ENCODE measurements at places on chromosomes 7 and 10.

- DNase-seq, result no peak
Measured at GRCh38 chr10:14700546-14700945, 74.2 kb downstream of the FAM107B start.

- DNase-seq, result no peak
Measured at GRCh38 chr7:100803398-100804161, 23.7 kb downstream of the EPHB4 start.

DNA sequence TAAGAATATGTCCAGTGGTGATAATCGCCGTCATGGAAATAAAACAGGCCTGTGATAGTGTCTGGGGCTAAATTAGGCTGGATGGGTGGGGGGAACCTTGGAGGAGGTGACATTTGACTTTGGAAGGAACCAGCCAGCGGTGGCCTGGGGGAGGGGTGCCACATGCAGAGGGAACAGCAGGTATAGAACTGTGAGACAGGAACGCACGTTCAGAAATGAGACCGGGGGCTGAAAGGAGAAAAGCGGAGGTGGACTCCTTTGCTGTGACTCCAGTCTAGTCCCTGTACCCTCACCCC, 2.6 kb upstream of the CYP26A1 start:
- no peak for DNase-seq

GRCh38 chr10:64508029-64508661, 986.9 kb downstream of the REEP3 start:
- DNase-seq, result no peak

- no peak for DNase-seq
Measured at GRCh38 chr7:137975221-137975620, 26.7 kb downstream of the CREB3L2 start.

GRCh38 chr10:10804998-10805740, 212.5 kb upstream of the CELF2 start:
- DNase-seq, result no peak

GRCh38 chr10:3074145-3074665, 6.9 kb downstream of the PFKP start:
- no peak for DNase-seq

GRCh38 chr7:19554581-19554980, 154.3 kb downstream of the POLR1F start:
- no peak for DNase-seq

- DNase-seq, result no peak
Measured at GRCh38 chr7:24913801-24914464, 66.0 kb downstream of the OSBPL3 start.

- DNase-seq, result no peak
Measured at GRCh38 chr7:84237533-84238173, 43.1 kb upstream of the SEMA3A start.

DNA sequence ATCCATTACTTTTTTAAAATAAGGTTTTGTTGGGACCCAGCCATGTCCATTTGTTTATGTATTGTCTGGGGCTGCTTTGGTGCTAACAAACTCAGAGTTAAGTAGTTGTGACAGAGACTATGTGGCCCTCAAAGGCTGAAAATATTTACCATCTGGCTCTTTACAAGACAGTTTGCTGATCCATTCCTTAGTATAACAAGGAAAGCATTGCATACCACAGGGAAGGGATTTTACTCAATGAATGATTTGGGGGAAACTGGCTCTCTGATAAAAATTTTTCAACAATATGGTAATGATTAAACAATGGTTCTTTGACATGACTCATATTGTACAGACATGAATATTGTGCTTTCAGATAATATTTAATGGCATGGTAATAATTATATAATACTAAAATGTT, 738.1 kb downstream of the KCNMA1 start:
- DNase-seq, result no peak

- no peak for DNase-seq
Measured at GRCh38 chr10:86971232-86971991, 3.1 kb downstream of the ADIRF start.

- DNase-seq, result no peak
Measured at GRCh38 chr10:17213646-17214349, 12.3 kb upstream of the TRDMT1 start.

GRCh38 chr10:21976739-21977138, 26.8 kb downstream of the DNAJC1 start:
- no peak for DNase-seq

GRCh38 chr7:101674439-101674838, 45.3 kb upstream of the MYL10 start:
- DNase-seq, result no peak

DNA sequence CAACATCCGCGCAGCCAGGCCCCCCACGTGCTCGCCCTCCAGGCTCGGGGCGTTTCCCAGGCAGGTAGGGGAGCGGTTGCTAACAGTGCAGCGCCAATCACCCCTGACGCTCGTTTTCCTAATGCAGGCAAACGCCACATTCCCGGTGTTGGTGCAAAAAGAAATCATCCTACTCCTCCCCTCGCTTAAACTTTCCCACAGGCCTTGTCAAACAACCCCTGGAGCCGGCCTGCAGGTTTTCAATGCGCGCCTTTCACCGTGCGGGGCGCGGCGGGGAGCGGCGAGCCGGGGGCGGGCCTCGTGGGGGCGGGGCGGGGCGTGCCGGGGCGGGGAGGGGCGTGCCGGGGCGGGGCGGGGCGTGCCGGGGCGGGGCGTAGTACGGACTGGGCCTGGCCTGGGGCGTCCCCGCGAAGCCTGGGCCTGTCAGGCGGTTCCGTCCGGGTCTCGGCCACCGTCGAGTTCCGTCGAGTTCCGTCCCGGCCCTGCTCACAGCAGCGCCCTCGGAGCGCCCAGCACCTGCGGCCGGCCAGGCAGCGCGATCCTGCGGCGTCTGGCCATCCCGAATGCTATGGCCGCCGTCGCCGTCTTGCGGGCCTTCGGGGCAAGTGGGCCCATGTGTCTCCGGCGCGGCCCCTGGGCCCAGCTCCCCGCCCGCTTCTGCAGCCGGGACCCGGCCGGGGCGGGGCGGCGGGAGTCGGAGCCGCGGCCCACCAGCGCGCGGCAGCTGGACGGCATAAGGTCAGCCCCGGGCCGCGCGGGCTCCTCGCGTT, at the start of gene ECHDC3:
ECHDC3 (plus strand) TSS at position 374 of the 770 bp plus-strand sequence; CDS start at position 569, 195 bp downstream.
- no peak for DNase-seq

- DNase-seq, result no peak
Measured at GRCh38 chr10:101310529-101311184, 43.3 kb upstream of the BTRC start.

DNA sequence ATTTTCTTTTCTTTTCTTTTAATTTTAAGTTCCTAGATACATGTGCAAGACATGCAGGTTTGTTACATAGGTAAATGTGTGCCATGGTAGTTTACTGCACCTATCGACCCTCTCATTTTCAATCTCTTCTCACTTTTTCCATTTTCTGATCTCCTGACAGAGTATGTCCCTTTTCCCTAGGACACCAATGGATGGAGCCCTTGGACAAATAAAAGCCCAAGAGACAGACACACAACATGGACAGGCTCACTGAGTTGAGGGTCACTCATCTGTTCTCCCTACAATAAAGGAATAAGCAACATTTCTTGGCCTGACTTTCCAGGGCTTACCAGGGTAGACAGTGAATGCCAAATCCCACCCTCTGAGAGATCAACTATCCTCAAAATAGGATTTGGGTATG, 15.2 kb upstream of the UBE2D1 start:
- no peak for DNase-seq

GRCh38 chr10:97707134-97707861, 6.2 kb upstream of the MARVELD1 start:
- no peak for DNase-seq

DNA sequence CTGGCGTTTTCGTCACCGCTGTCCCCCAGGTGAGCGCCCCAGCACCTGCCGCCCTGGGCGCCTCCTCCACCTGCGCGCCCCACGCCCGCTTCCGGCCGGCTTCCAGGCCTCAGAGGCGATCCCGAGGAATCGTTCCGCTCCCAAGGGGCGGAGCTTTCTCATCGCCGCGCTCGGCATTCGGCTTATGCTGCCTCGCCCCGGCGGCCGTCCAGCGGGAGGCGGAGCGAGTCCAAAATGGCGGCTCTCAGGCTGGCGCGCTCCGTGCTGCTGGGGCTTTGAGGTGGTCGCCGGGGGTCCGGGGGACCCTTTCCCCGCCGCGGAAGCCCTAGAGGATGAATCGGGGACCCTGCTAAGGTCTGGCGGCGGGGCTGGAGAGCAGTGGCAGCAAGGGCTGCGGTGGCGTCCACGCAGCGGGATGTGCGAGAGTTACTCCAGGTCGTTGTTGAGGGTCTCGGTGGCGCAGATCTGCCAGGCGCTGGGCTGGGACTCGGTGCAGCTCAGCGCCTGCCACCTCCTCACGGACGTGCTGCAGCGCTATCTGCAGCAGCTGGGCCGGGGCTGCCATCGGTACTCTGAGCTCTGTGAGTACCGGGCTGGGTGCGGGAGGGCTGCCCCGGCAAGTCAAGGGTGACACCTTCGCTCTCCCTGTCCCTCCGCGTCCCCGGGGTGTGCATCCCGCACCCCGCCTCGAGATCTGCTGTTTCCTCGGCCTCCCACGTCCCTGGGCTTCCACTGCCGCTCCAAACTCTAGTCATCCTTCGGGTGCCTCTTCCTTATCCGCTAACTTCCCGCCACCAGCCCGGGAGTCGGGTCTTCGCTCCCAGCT, at the start of gene TAF3:
TAF3 (plus strand) TSS at position 211 of the 826 bp plus-strand sequence; CDS start at position 416, 205 bp downstream.
- DNase-seq, result peak; percentile 57

- DNase-seq, result peak; percentile 59
Measured at GRCh38 chr7:95871075-95871848, 98.9 kb downstream of the DYNC1I1 start.

DNA sequence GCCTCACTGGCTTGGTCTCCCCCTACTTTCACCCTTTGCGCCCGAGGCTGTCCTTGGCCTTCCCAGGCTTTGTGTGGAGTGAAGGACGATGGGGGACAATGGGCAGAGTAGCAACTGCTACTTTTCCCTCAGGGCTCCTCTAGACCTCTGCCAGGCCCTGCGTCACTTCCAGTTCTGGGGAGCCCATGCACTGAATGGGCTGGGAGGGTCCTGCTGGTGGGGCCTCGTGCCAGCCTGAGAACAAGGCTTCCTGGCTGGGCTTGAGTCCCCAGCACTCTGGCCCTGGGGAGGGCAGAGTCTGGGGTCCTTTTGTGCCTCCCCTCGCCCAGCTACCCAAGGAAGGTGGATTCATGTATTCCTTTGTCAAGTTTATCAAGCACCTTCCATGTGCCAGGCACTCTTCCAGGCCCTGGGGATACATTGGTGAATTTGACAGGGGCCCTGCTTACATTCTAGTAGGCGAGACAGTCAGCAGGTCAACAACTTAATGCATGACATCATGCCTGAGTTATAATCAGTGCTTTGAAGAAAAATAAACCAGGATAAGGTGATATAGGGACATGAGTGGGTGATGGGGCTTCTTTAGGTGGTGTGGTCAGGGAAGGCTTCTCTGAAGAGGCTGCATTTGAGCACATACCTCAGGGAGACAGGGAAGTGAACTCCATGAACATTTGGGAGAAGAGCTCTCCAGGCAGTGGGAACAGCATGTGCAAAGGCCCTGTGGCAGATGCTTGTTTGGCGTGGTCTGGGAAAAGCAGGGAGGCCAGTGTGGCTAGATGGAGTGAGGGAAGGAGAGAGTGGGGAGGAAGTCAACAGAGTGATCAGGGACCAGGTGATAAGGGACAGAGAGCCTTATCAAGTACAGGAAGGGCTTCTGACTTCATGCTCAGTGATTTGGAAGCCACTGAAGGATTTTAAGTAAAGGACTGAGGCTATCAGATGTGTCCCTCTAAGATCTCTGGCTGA, 14.1 kb downstream of the ZMIZ1 start:
- DNase-seq, result no peak

DNA sequence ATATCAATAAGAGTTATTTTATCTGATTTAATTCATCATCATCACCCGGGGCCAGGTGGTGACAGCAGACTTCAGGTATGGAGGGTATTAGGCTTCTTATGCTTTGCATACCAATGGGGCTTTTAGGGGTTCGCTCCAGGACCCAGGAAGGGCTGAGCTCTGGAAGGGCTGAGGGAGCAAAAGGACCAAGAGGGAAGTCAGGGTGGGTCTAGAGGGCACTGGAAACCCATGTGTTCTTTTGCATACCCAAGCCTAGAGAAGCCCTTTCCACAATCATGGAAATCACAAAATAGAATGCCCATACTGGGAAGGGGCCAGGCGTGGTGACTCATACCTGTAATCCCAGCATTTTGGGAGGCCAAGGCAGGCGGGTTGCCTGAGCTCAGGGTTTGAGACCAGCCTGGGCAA, 30.9 kb upstream of the VCL start:
- no peak for DNase-seq

DNA sequence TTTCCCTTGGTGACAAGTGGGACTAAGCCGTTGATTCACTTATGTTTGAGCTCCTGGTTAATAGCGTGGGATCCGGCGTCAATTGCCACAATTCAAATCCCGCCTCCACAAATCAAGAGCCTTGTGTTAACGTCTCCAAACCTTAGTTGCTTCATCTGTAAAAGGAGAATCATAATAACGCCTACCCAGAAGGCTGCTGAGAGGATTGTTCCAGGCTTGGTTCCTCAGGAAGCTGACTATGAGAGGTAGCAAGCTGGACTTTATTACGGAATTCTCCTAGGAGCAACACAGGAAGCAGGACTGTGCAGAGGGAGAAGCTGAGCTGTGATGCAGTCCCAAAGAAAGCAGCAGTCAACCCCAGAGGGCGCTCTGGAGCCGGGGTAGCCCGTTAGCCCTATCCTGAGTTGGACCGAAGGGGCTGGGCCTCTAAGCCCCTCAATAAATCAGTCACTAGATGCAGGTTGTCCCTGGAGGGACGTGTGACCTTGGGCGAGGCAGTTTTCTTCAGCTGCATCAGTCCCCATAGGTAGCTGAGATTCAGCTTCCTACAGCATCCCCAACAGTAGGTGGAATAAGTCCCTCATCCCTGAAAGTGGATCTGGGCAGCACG, 6.9 kb upstream of the BAG3 start:
- no peak for DNase-seq

GRCh38 chr7:107103369-107103768, 58.9 kb downstream of the PRKAR2B start:
- no peak for DNase-seq
